Spleen (tissue), 13 donors: ENCODE measurements at places on chromosomes 16 and 17.

GRCh38 chr16:1932050-1933028 is 10.7 kb downstream of the MSRB1 start:
- no peak for DNase-seq

- DNase-seq = no peak
Measured at GRCh38 chr17:67041941-67042899, 2.1 kb upstream of the CACNG1 start.

DNA sequence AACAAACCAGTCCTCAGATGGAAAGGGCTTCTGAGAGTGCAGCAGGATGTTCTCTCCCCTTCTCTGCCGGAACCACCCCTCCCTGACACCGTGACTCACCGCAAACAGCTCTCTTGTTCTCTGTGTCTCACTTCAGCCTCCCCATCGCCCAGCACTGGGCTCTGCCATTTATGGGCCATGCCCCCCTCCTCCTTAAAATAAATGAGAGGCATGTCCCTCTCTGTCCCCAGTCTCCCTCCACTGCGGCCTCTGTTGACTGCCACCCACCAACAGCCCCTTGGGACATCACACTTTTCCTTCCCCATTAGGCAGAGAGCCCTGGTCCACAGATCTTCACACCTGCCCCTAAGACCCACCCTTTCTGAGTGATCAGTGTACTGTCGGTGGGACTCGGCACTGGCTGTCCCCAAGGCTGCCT is 6.3 kb downstream of the CCDC102A start:
- peak; percentile 89 for DNase-seq

- DNase-seq = no peak
Measured at GRCh38 chr17:57541472-57542394, 203.4 kb downstream of the CCDC182 start.
